Activated T-cell treated with anti-CD3 and anti-CD28 coated beads for 4 hours (primary cell): ENCODE measurements at places on chromosomes 13 and 19.

DNA sequence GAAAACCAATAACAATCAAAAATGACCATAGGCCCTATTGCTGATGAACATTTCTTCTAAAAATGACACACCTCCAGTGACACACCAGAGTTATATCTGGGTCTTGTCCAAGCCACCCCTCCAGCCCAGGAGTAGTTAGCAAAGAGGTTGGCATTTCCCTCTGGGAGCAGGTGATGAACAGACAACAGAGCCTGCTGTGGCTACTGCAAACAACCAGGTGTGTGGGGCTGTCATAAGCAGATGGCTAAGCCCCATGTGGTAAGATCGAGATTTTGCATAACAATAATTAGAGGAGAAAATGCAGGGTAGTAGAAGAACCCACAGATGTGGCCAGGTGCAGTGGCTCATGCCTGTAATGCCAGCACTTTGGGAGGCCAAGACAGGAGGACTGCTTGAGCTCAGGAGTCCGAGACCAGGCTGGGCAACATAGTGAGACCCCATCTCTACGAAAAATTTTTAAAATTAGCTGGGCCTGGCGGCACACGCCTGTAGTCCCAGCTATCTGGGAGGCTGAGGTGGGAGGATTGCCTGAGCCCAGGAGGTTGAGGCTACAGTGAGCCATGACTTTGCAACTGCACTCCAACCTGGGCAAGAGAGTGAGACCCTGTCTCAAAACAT, 5.0 kb downstream of the XRCC1 start:
- no peak for DNase-seq

GRCh38 chr13:27077451-27077850, 94.2 kb downstream of the USP12 start:
- DNase-seq: no peak

DNA sequence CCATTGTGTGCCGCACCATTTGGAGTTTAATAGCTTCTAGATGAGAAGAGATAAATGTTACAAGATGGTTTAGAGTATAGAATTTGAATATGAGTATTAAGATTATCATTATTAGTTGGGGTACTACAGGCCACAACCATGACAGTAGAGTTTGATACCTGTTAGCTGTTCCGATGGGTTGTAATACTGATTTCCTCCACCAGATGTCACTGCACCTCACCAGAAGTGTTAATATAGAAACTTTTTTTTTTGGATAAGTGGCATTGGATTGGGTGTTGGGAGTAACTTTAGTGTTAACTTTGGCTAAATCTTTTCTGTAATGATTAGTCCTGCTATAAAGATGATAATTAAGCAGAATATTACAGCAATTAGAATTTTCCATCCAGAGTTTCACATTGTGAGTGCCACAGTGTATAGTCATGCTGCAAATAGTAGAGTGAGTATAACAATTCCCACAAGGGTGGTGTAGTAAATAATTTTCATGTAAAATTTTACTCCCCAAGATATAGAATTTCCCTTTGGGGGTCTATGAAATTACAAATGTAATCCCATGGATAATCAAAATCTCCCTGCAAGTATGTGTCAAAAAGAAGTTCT, 56.3 kb downstream of the PSG3 start:
- DNase-seq: peak; percentile 3

- no peak for DNase-seq
These were observed 18.9 kb upstream of the TRIM13 start for GRCh38 chr13:49977992-49978391.

GRCh38 chr19:39399668-39400050, 7.0 kb upstream of the ZFP36 start:
- no peak for DNase-seq

GRCh38 chr13:51727634-51728274, 76.2 kb downstream of the DHRS12 start:
- no peak for DNase-seq

- DNase-seq: no peak
These were observed 9.7 kb downstream of the PTBP1 start for GRCh38 chr19:806815-807421.

DNA sequence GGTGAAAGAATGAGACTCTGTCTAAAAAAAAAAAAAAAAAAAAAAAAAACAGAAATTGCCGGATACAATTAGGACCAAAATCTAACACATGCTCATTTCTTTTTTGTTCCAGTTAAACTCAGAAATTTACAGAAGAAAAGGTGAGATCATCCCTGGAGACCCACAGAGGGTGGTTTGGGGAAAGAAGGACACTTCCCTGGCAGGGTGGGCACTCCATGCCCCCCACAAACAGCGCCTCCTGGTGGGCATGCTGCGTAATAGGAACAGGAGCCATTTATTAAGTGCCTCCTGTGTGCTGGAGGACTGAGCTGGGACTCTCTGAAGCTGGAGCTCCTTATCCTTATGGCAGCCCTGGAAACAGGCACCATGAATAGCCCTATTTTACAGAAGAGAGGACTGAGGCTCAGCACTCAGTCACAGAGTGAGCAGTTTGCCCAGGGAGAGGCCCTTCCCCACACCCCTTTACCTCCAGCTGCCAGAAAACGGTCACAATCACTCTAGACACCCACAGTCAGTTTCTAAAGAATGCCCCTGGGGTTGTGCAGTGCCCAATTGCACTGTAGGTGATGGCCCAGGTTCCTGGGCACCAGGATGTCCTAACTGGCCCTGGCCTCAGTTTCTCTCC, 10.1 kb downstream of the C19orf38 start:
- DNase-seq: no peak

GRCh38 chr13:34360702-34361101, 542.8 kb downstream of the RFC3 start:
- DNase-seq: no peak

DNA sequence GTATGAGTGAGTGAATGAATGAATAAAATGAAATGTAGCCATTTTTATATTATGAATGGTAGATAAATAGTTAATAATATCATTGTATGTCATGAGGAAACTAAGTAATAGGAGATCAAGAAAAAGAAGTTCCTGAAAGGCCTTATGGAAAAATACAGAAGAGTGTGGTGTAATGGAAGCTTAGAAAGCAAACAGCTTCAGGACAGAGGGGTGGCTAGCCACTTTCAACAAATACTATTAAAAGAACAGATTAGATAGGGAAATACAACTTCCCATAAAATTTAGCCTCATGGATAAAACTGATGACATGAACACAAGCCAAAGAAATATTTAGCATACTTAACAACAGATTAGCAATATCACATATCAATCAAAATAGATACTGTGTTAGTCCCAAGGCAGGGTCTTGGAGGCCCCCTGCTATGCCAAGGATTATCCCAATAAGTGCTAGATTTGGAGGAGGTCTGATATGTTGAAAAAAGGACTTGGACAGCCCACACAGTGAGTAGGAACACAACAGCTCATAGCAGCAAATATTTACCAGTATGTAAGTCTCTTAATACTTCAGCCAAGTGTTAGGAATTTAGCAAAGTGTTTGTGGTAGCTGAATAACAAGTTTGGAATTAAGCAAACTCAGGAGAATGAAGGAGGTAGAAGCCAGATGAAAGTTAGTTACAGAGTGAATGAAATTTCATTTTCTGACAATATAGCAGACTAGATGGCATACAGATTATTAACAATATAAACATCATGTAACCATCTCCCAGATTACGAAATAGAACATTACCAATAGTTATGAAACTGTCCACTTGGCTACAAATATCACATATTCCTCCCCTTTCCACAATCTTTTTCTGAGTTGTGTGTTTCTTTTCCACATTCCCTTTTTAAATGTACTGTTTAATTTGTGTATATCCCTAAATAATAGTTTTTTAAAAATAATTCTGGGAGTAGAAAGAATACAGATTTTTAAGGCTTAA, 1632.0 kb downstream of the PCDH9 start:
- DNase-seq: no peak

DNA sequence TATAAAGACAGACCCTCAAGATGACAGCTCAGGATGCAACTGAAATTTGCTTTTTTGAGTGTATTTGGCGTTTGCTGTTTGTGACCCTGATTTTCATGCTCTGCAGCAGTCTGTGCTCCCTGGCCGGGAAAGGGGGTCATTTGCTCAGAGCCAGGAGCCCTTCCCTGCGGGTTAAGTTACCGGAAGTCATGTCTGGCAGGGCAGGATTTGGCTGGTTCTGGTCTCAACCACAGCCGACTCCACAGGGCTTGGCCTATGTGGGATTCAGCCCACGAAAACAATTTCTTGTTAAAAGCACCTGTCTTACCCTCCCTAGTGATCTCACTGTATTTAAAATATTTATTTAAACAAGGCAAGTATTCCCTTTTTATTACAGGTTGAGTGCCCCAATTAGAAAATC, 22.6 kb downstream of the MCF2L start:
- DNase-seq: no peak

DNA sequence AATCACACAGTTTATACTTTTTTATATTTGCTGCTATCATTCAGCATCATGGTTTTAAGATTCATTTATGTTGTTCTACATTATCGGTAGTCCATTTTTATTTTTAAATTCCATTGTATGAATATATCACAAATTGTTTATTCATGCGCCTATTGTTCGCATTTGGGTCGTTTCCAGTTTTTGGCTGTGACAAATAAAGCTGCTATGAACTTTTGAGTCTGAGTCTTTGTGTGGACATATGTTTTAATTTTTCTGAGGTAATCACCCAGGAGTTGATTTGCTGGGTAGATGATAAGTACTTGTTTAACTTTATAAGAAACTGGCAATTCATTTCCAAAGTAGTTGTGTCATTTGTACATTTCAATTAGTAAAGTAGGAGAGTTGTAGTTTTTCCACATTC, 74.2 kb upstream of the CSNK1A1L start:
- DNase-seq: no peak

DNA sequence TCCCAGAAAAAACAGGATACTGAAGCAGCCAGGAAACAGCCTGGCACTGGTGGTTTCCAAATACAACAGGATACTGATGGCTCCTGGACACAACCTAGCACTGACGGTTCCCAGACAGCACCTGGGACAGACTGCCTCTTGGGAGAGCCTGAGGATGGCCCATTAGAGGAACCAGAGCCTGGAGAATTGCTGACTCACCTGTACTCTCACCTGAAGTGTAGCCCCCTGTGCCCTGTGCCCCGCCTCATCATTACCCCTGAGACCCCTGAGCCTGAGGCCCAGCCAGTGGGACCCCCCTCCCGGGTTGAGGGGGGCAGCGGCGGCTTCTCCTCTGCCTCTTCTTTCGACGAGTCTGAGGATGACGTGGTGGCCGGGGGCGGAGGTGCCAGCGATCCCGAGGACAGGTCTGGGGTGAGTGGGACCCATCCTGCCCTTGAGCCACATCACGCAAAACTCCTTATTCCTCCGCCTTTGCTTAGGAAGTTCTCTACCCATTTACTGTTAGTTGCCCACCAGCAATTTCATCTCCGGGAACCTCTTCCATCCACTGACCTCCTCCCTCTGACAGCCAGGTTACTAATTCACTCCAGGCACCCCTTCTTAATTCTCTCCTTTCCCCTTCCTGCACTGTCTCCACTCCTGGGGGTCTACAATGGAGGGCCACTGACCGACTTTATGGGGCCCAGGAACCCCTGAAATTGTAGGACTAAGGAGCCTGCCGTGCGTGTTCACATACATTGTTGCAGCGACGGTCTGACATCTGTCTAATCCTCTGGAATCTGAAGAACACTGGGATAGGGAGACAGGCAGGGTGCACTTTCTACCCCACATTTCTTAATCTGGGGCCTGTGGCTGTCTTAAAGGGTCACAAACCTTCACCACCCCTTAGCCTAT, 1.2 kb downstream of the ITPKC start:
- peak; percentile 2 for DNase-seq

GRCh38 chr19:16153582-16154336, 10.3 kb downstream of the HSH2D start:
- no peak for DNase-seq

GRCh38 chr13:24668955-24669582, 11.1 kb upstream of the ATP12A start:
- DNase-seq: no peak
